ENCODE measurements at places on chromosomes 16 and 17.

DNA sequence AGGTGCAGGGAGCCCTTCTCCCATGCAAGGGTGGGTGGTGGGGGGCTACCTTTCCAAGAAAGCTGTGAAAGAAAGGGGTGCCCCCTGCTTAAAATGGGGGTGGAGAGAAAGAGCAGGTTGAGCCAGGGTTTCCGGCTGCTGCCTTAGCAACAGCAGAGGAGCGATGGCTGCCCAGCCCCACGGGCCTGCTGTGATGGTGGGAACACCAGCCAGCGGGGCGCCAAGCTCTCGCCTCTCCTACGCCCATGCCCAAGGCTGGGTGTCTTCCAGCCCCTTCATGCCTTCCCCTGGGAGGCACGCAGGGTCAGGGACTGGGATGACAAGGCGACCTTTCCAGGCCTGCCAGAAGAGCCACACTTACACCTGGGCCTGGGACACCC, 3.0 kb downstream of the FMNL1 start:
- no peak for DNase-seq

DNA sequence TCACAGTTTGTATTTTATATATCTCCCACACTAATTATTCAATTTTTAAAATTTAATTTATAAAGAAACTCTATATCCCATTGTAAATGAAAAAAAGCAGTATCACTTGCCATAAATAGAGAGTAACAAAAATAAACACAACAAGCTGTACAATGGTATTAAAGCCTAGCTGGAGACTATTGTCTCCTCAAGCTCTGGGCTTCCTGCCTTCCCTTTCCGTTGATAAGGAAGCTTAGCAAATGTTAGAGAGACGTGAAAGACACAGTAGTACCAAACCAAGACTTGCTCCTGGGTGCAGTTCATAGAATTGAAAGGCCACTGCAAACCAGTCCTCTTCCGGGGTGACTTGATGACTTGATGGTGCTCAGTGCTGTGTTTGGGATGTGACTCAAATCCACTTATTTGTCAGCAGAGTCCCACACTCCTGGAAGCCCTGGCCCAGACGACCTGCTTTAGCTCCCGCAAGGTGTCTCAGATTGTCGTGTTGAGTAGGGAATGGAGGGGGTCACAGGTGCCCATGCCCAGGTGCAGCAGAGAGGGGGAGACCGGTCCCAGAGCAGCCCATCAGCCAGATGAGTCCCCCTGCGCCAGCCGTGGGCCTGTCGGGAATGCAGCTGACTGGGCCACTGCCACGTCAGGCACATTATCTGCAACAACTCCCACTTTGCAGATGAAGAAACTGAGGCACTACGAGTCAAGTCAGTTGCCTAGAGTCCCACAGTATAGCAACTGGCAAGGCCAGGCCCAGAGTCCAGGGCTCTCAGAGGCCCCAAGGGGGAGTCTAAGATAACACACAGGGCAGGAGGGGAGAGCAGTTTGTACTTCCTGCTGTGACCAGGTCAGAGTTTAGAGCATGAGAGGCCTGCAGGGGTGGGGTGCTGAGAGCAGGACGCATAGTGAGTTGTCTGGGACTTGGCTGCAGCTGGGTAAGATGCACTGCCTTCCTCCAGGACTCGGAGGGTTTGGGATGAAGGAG, 40.5 kb downstream of the PSME3IP1 start:
- DNase-seq: no peak

- DNase-seq: no peak
Measured at GRCh38 chr16:56355221-56355620, 70.1 kb downstream of the AMFR start.

- no peak for DNase-seq
Measured at GRCh38 chr16:70770626-70771552, 30.1 kb downstream of the VAC14 start.

GRCh38 chr17:83062818-83063671, 16.4 kb upstream of the METRNL start:
- DNase-seq: no peak
